ENCODE measurements at places on chromosomes 1 and 21. TPM values are rescaled to one million over a fixed set of nuclear protein-coding genes. Genes with fewer than 3 reads are reported as not detected.
A peak's percentile ranks its signal among the peaks of the same experiment; 100 is the strongest.

DNA sequence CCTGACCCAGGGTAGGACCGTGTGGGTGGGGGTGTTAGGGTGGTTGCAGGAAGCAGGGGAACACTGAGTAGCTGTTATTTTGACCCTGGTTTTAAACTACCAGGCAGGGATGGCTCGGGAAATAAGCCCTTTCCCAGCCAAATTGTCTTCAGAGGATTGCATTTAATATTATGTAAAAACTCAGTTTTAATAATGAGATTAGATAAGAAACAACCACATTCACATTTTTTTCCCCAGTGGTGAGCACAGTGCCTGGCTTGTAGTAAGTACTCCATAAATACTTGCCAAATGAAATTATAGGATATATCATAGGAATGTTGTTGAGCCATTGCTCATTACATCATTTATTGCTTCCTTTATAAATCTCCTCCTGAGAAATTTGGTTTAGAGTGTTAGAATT is 3.1 kb upstream of the ACP6 start:
- DNase-seq = no peak

GRCh38 chr1:179030130-179030529 is 4.4 kb downstream of the FAM20B start:
- DNase-seq = no peak

The FABP3 gene
- total RNA-seq = not detected

The ELOA gene
- 49.9 TPM for total RNA-seq

DNA sequence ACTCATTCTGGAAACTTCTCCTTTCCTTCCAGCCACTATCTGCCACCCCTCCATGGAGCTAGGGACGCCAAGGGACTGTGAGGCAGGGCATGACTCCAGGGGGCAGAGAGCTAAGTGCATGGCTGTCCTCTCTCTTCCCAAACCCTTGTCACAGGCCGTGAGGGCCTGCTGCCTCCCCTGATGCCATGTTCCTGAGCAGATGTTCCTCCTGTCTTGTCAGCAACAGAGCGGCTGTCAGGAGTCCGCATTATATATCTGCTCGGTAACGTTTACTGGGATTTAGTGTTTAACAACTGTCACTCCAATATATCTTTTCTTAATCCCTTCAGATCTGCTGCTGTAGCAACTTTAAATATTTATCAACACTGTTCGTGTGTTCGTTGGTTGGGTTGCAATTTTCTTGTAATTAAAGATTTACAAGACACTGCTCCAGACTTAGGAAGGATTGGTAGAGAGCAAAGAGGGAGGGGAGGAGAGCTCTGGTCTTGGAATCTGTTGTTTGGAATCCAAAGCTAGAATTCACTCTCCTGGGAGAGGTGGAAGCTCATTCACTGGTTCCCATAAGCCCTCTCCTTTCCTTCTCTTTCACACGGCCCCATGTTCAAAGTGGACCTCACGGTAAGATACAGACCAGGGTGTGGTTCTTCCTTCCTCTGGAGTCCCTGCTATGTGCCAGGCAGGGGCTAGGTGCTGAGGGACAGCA is 76.2 kb downstream of the MDM4 start:
- no peak for DNase-seq

GRCh38 chr1:193308438-193308837 is 122.0 kb upstream of the B3GALT2 start:
- no peak for DNase-seq

DNA sequence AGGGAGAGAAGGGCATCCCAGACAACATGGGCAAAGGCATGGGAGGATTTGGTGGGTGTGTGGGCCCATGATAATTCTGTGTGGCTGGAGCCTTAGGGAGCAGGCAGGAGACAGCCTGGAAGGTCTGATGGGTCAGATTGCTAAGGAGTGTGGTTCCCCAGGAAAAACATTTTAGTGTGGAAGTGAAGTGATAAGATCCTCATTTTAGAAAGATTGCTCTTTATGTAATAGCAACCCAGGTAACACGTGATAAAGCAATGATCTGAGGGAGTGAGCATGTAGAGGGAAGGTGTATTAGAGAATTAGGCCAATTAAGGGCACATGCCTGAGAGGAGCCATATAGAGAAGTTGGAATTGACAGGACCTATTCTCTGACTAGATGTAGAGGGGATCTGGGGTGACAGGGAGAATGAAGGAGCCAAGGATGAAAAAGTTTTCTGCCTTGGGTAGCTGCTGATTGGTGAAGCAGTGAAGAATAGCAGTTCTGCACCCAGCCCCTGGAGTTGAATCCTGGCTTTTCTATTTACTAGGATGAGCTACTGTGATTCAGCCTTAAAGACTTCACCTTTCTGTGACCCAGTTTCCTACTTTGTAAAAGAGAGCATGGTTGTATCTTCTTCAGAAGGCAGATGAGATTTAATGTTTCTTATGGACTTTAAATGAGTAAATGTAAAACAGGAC is 18.7 kb upstream of the SLAMF6 start:
- DNase-seq = no peak

DNA sequence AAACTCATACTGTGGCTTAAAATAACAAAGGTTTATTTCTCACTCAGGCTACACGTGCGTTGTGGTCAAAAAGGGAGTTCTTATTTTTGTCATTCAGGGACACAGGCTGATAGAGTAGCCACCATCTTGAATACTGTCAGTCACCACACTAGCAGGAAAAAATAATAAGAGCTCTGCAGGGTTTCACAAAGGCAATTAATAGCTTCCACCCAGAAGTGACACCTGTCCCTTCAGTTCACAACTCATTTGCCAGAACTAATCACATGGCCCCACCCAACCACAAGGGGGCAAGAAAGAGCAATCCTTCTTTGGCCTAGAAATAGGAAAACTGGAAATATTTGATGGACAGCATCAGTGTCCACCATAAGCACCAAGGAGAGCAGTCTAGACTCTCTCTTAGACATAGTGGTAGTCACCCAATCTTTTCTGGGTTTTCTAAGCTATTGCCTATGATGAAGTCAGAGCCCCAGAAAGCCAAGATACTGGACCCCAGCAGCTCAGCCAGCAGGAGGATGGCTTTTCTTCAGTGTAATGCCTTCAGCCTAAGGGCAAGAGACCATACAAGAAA is 8.2 kb downstream of the HAPLN2 start:
- DNase-seq = peak; percentile 32

GRCh38 chr1:238242181-238242580 is 351.5 kb upstream of the ZP4 start:
- DNase-seq = no peak

DNA sequence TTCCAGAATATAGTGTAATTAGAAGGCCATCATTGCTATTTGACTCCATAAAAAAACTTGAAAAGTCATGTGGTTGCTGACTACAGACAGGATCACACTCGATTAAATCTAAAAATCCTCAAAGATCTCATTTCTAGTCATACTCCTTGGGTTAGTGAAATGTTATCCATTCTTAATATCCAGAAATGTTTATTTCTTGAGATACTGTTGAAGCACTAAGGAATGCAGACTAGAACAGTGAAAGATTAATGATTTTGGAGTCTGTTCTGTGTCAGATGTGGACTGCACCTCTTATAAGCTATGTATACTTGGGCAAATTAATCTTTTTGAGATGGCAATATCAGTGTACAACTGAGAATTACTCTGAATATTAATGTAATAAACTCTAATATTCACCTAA is 65.1 kb downstream of the ADSS2 start:
- DNase-seq = no peak

DNA sequence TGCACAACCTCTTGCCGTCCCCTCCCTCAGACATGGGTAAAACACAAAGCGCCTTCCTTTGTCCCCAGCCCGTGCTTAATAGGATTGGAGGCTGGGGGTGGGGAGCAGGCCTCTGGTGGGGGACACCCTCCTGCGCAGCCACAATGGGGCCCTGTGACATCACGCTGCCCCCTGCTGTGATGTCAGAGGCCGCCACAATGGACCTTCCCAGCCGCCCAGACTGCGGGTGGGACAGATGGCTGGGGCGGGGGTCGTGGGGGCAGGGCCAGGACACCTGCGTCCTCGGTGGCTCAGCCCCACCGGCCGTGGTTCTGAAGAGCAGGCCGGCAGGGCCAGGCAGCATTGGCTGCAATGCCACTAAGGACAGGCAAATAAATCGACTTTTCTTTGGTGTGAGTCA is 39.9 kb downstream of the EPHA2 start:
- no peak for DNase-seq

Measured in thyroid gland (tissue), 4 donors.